ENCODE measurements at places on chromosomes 4 and X.

- no peak for DNase-seq
Measured at GRCh38 chrX:137236837-137237236, 203.0 kb upstream of the GPR101 start.

DNA sequence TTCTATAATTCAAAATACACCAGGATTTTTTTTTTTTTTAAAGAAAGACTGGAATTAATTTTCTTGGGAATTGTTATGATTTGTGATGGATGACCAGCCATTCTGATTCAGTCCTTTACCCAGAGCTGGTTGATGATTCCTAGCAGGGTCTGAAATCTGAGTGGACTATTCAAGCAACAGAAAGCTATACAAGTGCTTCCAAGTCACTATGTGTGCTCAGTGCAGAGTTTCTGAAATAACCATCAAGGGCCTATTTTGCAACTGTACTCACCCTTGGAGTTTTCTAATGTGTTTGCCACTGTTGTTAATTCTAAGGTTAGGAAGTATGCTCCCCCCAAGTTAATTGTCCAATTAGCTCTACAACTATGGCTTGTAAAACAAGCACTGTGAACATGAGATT lies 137.7 kb upstream of the RAPGEF2 start:
- DNase-seq, result no peak

GRCh38 chr4:10347815-10348214 lies 109.4 kb downstream of the ZNF518B start:
- DNase-seq, result no peak

GRCh38 chrX:117910216-117910615 lies 206.4 kb downstream of the KLHL13 start:
- DNase-seq, result peak; percentile 2

DNA sequence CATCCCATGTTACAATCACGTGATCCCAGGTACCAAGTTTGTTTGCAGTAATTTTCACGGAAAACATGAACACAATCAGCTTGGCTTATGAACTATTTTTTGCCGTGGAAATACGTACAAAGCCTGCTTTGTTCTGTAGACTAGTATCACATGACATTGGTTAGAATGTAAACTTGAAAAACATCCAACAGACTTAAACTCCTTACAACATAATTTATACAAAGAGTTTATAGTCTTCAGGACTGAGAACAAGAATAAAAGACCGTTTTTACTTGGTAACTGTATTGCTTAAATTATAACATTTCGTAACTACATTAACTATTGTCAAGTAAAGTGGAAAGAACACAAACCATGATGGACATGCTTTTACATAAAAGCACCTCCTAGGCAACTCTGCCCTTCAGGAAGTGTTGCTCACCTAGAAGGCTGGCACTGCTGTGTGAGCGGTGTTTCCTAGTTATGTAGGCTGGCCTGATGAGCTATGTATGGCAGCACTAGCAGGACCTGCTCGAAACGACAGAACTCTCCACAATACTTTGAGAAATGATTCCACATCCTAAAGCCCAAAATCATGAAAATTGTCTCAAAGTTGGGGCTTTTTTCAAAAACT lies 41.8 kb upstream of the WDR1 start:
- no peak for DNase-seq

- DNase-seq, result no peak
Measured at GRCh38 chr4:164154416-164154815, 599.5 kb upstream of the SMIM31 start.

GRCh38 chr4:18404642-18405041 lies 383.1 kb upstream of the LCORL start:
- no peak for DNase-seq

- DNase-seq, result peak; percentile 11
Measured at GRCh38 chr4:26410385-26411293, 79.6 kb downstream of the CCKAR start.

- no peak for DNase-seq
Measured at GRCh38 chr4:58050439-58050838, 940.3 kb upstream of the IGFBP7 start.

- no peak for DNase-seq
Measured at GRCh38 chr4:3715061-3715854, 50.9 kb upstream of the ADRA2C start.

- no peak for DNase-seq
Measured at GRCh38 chr4:70903291-70903603, 1.1 kb downstream of the MOB1B start.

DNA sequence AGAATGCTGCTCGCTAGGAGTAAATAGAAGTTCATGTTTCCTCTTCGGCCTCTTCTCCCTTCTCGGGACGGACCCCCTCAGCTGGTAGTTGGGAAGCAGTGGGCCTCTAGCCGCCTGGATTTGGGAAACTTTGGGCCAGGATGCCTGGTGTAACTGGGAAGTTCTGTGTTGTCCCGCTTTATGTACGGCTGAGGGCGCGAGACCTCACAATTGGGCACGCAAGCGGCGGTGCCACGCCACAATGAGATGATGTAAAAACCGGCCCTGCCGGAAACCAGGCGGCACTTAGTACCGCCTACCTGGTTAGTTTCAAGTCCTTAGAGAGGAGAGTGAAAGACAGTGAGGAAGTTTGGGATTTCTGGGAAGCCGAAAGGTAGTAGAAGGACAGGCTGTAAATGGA lies at the start of gene CT83:
CT83 (minus strand) TSS at position 155 of the 400 bp plus-strand sequence; CDS start at position 35, 120 bp downstream.
- no peak for DNase-seq

GRCh38 chr4:140084385-140084784 lies 69.6 kb downstream of the MAML3 start:
- no peak for DNase-seq

DNA sequence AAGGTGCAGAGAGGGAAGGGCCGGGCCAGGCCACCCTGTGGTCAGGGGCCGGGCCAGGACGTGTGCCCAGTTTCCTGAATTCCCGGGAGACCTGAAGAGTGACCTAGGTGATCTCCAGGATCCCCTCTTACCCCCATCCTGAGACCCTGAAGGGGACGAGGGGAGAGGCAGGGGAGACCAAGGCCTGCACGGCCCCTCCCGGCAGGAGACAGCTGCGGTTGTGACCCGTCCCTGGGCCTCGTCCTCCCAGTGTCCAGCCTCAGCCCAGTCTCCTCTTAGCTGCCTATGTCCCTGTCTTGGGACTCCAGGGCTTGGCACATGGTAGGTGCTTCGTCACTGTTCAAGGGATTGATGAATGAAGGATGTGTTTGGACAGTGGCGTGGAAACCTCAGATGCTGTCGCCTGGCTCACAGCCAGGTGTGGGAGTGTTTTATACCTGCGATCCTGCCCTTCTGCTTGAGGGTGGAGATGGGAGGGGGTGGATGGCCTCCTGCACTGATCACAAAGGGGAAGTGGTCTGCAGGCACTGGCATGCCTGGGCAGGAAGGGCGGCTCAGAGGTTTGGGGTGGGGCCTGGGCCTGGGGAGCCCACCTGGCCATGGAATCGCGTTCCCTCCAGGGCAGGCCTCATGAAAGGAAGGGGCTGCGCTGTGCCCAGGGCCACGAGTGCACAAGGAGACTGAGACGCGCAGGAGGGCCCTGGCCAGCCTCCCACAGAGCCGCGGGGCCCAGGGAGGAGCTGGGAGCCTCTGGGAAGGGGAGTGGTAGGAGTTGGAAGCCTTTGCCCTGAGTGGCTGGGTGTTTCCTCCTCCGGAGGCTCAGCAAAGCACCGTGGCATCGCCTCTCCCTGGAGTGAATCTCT lies 6.9 kb downstream of the SH3TC1 start:
- no peak for DNase-seq

- no peak for DNase-seq
Measured at GRCh38 chr4:151147000-151147399, 47.6 kb downstream of the RPS3A start.

DNA sequence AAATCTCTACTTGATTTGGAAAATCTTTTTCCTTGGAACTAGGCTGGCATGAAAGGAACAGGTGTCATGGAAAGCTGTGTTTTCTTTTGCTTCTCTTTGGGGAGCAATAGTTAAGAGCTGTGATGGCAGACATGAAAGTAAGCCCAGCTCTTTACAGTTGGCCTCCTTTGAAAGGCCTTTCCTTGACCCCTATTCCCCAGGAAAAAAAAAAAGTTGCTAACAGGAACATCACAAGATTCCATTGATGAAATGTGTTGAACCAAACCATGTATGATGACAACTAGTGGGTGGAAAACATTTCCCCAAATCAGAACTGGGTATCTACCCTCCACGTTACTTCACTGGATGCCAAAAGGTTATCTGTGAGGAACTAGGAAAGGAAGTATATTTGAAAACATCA lies 190.7 kb upstream of the RPL34 start:
- no peak for DNase-seq

GRCh38 chr4:180437601-180438000 lies 1805.6 kb upstream of the TENM3 start:
- no peak for DNase-seq

DNA sequence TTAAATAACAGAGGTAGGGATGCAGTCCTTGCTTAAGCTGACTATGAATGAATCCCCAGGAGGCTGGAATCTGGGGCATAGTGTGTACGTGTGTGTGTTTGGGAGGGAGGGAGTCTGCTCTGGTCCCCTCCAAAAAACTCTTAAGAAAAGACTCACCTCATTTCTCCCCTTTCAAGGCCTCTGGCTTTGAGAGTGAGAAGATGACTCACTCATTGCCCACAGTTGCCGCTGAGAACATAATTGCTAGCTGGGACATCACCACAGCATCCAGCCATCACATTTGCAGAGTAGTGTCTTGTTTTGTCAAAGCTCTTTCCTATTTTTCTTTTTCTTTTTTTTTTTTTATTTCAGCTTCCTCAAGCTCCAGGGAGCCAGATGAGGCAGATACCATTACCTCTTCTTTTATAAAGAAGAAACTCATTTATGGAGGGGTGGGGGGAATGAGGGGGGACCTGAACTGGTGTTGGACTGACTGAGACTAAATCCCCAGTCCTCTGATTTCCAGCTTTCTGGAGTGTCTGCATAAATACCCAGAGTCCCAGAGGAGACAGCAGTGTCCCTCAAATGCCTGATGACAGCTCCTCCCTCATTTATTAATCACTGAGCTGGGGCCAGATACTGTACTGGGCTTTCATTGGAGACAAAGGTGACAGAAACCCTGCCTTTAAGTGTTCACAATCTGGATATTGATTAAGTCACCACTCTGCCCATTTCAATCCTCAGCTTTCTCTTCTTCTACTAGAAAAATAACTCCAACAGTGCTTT lies 61.9 kb upstream of the LAS1L start:
- no peak for DNase-seq

DNA sequence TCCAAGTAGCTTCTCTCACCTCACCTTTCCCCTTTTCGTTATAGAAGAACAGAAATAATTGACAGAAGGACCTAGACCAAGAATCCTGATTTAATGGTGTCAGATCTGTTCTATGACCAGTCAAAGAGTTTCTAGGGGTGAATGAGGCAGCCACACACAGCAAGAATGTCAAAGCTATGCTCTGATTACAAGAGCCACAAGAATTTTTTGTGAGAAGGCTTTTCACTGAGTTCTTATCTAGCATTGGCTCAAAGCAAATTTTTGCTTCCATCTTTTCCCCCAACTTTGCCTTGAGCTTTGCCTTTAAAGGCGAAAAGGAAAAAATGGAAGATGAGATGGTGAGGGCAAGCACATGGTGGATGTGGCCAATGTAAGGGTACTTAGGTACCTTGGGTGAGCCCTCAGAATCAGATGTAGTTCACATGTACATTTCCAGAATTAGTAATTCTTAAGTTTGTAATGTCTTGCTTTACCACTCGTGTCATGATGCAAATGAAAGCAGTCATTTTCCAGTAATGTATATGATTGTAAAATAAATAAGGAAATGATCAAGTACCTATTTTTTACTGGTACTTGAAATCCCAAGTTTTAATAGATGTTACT lies 23.5 kb downstream of the FMR1 start:
- no peak for DNase-seq
